ENCODE measurements at places on chromosomes 7 and 10.

DNA sequence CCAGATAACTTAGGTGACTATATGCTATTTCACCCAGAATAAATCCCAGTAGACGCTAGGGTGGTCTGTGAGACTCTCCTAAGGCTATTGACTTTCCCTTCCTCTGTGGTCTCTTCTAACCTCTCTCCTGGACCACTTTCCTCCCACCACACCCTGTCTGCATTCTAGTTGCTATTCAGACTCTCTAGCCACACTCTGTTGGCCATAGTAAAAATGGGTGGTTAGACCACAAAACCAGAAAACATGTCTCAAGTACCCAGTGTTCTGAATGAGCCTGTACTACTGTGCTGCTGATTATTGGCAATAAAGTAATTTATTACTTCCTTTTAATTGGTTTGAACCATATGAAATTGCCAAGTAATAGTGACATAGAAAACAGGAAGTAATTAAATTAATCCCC lies 240.8 kb downstream of the KIF20B start:
- no peak for DNase-seq

GRCh38 chr7:121447911-121448300 lies 51.8 kb upstream of the FAM3C start:
- no peak for DNase-seq

- DNase-seq: no peak
Measured at GRCh38 chr7:54969208-54969967, 49.4 kb upstream of the EGFR start.

DNA sequence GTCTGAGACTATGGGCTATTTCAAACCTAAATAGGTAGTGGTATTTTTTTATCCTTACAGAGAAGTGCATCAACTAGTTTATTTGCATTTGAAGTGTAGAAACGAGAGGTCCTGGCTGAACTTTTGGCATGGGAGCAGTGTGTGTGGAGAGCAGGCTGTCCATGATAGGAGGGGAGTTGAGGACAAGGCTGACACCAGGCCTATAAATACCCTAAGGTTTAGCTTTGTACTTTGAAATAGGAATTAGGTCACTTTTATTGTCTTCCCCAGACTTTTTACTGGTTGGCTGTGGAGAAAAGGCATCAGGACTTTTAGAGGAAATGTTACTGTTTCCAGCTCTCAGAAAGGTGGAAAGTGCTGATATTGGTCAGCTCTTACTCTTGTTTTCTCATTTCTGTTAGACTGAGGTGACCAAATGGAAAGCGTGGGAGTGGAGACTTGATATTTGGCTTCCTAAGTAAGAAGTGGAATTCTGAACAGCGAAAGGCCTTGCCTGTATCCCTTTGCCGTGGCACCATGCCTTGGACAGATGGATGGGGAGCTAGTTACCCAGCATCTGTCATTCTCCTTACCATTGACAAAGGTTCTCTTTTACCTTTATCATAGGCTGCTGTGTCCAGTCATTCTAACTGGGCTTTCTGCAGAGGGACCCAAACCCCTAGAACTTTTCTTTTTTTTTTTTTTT lies 46.0 kb downstream of the GBF1 start:
- DNase-seq: no peak

GRCh38 chr7:131080754-131081153 lies 246.9 kb upstream of the MKLN1 start:
- no peak for DNase-seq

- DNase-seq: no peak
Measured at GRCh38 chr10:79101560-79102497, 33.1 kb downstream of the ZMIZ1 start.

DNA sequence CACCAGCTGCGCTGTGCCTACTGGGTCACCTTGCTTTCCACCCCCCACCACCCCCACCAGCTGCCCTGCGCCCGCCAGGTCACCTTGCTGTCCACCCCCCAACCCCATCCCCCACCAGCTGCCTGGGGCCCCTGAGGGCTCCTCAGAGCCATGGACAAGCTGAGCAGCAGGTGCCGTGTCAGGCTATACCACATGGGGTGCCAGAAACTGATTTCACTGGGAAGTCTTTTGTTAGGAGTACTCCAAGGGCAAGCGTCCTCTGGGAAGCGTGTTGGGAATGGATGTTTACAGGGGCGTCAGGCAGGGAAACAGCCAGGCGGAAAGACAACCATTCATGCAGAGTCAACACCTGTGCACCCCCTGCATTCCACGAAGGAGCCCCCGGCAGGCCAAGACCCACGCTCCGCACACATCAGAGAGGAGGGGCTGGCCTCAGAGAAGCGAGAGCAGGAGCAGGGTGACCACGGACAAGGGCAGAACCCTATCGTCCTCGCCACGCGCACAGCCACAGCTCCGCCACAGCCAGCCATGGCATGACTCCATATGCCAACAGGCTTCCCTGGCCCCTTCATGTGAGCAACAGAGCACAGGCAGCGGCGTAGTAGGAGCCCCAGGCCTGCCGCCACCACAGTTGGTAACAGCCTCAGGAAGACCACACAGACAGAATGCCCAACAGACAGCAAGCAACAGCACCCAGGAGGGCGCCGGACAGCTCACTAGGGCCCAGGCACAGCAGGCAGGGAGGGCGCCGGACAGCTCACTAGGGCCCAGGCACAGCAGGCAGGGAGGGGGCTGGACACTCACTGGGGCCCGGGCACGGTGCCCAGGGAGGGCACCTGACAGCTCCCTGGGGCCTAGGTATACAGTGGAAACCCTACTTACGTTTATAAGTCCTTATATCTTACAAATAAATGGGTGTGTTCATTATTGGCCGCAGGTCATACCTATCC lies 180.8 kb downstream of the MAD1L1 start:
- no peak for DNase-seq

DNA sequence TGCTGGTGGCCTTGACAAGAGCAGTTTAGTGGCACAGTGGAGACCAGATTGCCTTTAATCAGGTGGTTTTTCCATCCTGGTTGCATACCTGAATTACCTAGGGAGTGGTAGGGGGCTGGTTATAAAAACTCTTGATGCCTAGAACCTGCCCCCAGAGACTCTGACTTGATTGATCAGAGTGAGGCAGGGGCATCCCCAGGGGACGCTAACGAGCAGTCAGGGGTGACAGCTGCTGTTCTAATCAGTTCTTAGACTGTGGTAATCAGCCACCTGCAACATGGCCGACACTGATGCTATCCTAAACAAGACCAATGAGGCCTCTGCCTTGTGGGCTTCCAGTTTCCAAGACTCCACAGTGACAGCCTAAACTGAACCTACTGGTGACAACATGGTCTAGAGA lies 2.0 kb upstream of the OPALIN start:
- no peak for DNase-seq

DNA sequence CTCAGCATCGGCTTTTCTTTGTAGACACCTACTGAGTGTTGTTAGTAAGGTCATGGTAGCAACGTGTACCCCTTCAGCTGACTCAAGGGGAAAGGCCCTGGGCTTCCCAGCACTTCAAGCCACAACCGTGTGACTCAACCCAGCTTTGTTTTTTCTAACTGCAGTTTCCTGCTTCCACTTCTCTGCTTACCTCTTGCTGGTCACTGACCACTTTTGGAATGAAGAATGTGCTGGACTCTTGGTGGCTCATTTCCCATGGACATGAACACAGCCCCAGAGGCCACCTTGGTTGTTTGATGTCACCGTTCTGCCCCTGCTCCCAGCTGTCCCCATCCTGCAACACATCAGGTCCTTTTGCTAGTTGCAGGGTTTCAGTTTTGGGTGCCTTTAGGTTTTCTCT lies 69.5 kb upstream of the ZNF438 start:
- no peak for DNase-seq

- DNase-seq: no peak
Measured at GRCh38 chr10:22701132-22701826, 13.1 kb downstream of the PIP4K2A start.

GRCh38 chr10:64859911-64860310 lies 1338.7 kb downstream of the REEP3 start:
- no peak for DNase-seq

DNA sequence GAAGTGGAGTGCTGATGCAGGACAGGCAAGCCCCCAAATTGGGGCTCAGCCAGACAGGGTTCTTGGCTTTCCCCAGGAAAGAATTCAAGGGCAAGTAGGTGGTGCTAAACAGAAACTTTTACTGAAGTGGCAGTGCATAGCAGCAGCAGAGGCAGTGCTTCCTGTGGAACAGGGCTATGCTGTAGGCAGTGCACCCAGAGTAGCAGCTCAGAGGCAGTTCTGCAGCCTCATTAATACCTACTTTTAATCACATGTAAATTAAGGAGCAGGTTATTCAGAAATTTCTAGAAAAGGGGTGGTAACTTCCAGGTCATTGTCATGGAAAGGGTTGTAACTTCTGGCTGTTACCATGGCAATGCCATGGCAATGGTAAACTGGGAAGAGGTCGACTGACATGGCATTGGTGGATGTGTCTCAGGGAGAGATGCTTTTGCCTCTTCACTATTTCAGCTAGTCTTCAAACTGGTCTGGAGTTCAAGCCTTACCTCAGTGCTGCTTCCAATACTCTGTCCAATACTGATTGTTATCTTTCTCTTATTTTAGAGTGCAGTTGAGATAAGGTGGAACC lies 29.2 kb downstream of the PRSS58 start:
- no peak for DNase-seq

- no peak for DNase-seq
Measured at GRCh38 chr7:13872709-13873108, 116.8 kb downstream of the ETV1 start.

GRCh38 chr10:5532307-5532605 lies 7.5 kb downstream of the CALML3 start:
- DNase-seq: no peak

DNA sequence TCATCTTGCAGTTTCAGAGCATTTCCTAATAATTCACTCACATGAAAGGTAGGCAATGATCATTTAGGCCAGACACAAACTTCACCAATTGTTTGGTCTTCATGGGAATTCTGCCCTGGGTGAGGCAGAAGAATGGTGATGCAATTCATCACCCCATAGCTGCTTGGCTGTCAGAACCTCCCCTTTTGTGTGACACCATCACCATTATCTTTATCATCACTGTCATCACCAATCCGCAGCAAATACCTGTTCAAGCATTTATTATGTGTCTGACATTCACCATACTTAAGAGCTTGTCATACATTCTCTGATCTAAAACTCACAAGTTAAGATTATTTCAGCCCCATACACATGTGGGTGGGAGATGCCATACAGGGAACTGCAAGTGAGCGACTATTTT lies 799.5 kb upstream of the LRRN3 start:
- no peak for DNase-seq

DNA sequence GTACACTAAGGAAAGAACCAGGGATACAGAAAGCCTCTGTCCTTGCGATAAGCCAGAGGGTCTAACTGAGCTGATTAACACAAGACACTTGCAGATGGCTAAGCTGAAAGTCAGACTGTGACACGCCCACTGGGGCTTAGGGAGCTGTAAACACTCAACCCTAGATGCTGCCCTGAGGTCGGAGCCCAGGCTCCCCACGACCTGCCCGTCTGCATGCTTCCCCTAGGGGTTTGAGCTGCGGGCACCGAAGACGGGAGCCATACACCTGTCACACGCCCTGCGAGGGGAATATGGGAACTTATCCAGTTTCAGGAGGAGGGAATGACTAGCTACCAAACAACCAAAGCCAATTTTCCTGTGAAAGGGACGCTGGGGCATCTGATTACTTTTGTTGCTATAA lies 96.0 kb downstream of the HTR5A start:
- DNase-seq: no peak

DNA sequence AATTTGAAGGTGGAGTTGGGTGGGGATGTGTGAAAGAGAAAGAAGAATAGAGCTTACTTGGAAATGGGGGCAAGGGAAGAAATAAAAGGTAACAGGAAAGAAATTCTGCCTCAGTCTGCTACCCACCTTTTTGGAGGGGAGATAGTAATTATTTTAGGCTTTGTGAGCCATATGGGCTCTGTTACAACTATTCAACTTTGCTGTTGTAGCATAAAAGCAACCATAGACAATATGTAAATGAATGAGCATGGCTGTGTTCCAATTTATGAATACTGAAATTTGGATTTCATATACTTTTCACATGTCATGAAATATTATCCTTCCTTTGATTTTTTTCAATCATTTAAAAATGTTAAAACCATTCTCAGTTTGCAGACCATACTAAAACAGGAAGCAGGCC lies 176.9 kb downstream of the HPSE2 start:
- DNase-seq: no peak

- no peak for DNase-seq
Measured at GRCh38 chr7:56287429-56288138, 171.4 kb upstream of the NUPR2 start.

DNA sequence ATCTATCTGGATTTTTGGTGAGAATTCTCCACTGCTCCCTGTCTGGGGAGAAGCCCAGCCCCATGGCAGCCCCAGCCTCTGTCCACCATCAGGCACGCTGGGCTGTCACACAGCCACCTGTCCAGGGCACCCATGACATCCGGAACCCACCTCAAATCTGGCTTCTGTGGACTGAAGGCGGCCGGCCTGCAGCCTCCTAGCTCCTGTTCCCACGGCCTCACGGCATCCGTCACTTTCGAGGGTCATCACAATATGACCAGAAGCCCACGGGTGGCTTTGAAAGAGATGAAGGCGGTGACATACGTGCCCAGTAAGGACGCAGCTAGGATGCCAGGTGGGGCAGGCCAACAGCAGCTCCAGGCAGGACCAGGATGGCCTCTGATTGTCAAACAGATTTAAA lies 140.9 kb downstream of the PTPRN2 start:
- no peak for DNase-seq
